ENCODE measurements at places on chromosomes 4 and X.

DNA sequence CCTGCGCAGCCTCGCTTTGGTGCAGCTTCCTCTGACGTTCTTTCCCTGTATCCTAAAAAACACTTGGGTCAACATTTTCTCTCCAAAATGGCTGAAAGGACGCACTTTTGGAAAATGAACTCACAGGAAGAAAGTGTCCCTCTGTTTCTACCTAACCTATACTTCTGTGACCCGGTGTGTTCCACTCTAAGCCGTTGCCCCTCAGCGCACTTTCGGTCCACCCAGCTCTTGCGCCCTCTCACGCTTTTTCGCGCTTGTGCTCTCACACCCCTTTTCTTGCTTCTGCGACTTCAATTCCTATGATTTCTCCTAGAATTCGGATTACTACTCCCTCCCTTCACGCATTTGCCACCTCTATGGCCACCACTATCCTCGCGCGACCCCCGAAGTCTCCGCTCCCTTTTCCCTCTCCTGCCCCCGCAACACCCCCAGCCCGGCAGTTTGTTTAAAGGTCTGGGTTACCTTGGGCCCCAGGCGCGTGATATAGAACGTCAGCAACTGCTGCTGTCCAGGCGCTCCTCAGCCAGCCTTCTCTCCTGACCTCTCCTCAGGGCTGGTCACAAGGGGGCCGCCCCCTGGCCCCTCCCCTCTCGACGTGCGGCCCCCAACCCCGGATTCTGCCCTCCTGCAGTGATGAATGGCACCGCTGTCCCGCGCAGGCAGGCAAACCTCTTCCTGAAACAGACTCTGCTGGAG is at the start of gene USP51:
TSS of gene USP51 (minus strand) at position 535 of the 696 bp plus-strand sequence. CDS start 909 bp downstream, outside the sequence.
- peak; percentile 14 for DNase-seq

GRCh38 chr4:127777487-127777886 is 4.6 kb upstream of the HSPA4L start:
- DNase-seq: no peak

DNA sequence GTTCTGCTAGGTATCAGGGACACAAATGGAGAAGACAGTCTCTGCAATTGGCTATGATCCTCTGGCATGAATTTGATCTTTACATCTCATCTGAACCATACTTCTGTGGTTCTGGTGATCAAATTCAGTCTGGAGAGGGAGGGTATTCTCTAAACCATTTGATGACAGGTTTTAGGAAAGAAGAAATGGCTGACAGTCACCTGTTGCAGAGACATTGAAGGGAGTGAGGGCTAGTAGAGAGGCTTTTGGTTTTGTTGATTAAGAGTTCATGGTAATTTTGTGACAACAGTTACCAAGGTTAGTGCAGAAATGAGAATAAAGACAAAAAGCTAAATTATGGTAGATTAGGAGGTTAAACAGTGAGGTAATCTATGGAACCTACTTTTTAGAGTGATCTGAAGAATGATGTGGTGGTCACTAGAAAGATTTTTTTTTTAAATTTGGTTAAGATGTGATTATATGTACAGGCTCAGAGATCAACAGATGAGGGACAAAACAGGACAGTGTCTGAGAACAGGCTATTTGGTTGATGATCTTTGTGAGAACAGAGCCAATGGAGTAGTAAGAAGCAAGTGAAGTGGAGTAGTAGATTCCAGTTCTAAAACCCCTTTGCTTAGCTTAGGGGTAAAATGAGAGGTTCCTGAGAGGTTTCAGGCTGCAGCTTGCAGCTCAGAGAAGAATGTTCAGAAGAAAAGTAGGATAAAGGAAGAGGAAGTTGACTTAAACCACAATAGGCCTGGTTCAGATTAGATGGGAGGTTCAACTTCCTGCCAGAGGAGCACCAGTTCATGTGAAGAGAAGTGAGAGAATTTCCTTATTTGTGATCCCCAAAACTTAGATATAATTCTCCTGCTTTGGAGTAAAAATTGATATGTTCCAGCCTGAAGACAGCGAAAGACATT is 34.7 kb downstream of the VSIG4 start:
- no peak for DNase-seq

DNA sequence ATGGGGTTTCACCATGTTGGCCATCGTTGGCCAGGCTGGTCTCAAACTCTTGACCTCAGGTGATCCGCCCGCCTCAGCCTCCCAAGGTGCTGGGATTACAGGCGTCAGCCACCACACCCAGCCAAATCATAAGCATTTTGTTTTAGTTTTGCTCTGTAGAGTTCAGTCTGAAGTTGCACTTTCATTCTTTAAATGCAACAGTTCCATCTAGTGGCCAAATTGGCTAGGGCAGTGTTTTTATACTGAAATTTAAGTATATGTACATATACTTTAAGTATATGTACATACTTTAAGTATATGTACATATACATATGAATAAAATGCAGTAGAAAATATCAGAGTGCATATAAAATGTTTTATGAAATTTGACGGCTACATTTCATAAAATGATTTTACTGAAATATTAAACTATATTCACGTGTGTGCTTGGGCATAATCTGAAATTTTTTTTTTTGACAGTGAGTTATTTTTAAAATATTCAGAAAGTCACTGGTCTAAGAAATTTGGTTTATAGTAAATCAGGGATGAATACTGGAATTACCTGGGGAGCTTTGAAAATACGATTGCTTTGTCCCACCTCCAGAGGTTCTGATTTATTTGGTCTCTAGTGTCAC is 145.5 kb downstream of the NWD2 start:
- peak; percentile 21 for DNase-seq

DNA sequence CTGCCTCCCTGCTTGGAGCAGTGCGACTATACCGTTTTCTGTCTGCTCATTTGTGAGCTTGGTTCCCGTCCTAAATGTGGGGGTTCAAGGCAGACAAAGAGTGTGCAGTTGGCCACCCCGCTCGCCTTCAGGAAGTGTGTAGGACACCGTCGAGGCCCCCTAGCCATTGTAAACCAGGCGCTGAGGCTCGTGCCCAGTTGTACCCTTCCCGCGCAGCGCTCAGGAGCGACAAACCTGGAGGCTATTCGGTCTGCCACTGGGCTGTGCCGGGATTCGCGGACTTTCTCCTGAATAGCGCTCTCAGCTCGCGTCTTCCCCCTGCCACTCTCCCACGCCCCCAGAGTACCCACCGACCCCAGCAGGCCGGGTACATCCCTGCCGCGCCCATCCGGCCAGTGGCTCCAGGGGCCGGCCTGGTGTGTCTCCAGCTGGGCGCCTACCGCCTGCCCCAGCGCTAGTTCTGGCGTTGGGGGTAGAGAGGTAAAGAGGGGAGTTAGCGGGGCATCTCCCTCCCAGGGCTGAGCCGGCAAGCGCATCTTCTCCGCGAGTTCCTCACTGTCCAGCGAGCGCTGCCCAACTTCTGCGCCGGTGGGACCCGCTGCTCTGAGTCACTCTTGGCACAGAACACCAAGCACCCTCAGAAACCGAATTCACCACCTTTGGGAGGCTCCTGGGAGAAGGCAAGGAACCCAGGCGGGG is 880 bp upstream of the LONRF3 start:
- DNase-seq: no peak

- no peak for DNase-seq
Measured at GRCh38 chrX:155745792-155746191, 133.0 kb upstream of the TMLHE start.

- DNase-seq: no peak
Measured at GRCh38 chr4:185580699-185581098, 45.4 kb upstream of the PDLIM3 start.

- no peak for DNase-seq
Measured at GRCh38 chrX:2967998-2968909, 38.1 kb upstream of the ARSH start.

GRCh38 chr4:128255906-128256305 is 31.7 kb downstream of the PGRMC2 start:
- DNase-seq: no peak

DNA sequence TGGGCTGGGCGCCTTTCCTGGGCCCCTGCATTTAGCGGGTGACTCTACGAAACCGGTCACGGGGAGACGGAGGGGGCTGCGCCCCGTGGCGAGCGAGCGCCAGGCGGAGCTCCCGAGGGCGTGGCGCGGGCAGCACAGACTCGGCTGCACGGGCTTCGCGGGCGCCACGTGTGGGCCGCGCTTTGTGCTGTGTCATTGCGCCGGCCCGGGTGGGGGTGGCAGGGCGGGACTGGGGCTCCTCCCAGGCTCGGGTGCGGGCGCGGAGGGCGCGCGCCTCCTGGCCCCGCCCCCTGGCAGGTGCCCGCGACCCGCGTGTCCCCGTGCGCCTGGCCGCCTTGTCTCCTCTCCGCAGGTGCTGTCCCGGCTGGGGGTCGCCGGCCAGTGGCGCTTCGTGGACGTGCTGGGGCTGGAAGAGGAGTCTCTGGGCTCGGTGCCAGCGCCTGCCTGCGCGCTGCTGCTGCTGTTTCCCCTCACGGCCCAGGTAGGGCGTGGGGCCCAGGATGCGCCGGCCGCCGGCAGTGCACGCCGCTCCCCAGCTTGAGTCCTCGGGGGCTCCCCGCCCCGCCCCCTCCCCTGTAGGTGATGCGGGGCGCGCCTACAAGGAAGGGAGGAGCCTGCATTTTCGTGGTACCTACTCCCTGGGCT is 651 bp downstream of the UCHL1 start:
- DNase-seq: no peak

GRCh38 chr4:2619459-2619858 is 83.0 kb downstream of the FAM193A start:
- no peak for DNase-seq

DNA sequence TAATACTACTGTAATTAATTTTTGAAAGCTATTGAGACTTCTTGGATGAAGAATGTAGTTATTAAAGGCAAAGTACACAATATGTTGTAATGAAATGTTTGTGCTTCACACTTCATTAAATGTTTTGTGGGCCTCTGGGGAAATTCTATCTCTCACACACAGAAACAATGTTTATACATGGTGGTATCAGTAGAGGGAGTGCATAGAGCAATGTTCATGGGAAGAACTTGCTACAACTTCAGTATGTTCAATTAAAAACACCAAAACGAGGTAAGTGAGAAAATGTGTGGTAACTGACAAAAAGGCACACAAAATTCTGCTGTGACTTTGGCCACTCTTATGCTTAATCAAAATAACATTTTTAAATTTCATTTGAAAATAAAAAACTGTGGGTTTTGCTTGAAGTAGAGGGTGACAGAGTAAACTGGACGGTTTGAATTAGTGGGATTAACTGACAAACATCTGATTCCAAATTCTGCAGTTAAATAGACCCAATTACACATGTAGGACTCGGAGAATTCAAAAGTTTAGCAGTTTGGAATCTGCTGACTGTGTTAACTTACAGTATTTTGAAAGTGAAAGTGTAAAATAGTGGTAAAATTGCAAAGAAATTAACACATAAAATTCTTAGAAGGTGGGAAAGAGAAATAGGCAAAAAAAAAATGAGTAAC is 111.4 kb upstream of the TTC29 start:
- DNase-seq: no peak

GRCh38 chr4:105170711-105171110 is 24.0 kb downstream of the TET2 start:
- no peak for DNase-seq

GRCh38 chr4:24880186-24880585 is 32.7 kb downstream of the CCDC149 start:
- no peak for DNase-seq

DNA sequence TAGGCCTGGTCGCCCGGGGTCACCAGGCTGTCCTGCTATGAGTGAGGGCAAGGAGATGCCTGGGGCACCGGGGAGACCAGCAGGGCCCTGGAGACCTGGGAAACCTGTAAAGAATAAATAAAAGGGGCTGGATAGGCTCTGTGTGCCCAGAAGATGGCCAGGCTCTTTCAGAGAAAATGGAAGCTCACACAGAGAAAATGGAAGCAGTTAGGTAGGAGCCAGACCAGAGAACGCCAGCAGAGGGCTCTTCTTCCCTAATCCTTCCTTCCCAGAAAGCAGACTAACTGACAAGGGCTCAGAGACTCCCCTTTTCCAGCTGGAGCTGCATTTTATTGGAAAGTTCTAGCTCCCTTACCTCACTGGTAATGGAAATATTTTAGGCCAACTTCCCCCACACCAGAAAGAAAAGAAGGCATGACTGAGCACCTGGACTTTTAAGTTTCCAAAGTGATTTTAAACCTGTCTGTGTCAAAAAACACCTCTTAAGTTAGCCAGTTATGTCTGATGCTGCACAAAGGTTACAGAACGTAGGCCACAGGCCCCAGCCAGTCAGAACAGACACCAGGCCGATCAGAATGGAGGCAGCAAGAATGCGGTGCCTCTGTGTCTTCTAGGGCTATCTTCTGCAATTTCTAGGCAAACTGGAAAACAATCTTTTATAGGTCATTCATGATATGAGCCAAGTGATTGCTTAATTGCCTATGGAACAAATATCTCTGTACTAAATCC is 74.0 kb downstream of the ATG4A start:
- DNase-seq: peak; percentile 6
